Testis (tissue), 5 donors: ENCODE measurements at places on chromosomes 7 and 10.

DNA sequence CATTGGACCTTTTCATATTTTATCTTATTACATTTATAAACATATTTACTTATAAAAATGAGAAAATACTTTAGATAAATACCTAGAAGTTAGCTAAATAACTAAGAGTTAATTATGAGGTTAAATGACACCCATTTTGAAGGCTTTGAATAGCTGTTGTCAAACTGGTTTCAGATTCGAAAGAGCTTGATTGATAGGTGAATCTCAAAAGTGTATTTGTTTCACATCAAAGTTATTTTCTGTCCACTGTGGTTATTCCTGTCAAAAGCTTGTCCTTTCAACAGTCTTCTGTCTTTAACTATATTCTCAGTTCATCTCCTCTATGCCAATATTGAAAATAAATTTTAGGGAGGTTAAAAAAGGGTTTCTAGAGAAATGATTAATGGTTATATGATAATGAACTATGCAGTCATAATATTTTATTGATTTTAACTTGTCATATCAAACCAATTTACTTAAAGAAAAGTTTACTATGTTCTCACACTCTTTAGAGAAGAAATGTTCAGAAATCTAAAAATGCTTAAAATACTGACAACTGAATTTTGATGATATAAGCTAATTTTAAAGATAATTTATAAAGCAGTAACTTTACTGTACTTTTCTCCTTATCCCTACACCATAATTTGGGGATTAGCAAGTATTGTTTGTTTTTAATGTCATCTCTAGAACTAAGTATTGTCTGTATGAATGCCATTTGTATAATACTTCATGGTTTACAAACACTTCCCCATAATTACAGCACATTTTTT lies 72.0 kb upstream of the FOXP2 start:
- no peak for DNase-seq

DNA sequence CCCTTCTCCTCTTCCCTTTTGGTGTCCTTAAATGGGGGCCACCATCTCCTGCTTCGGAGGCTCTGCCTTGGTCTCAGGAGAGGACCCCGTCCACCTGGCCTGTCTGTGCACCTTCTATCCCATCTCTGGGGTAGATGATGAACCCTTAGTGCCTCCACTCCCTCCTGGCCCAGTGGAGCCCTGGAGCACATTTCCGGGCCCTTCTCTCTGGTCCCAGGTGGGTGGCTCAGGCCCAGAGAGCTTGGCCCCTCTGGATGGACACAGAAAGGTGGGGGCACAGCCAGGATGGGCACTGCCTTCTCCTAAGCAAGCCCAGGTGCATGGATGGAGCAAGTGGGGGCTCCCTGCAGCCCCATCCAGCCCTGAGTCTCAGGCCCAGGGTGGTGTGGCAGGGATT lies 121.4 kb upstream of the RET start:
- DNase-seq: no peak

DNA sequence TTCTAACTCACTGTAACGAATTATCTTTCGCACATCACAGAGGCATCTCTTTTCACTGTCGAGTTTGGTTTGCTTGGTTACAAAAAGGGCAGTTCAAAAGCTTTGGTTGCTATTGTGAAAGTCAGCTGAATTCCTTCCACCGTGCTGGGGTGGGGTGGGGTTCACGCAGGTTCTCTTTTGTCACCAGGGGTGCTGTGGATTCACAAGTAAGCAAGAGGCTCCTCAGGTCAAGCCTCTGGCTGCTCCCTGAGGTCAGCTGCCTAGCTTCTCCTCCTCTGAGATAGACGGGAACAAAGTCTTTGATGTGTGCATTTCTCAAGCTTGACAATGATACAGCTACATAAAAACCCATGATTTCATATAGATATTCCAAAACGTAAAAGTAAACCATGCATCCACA lies 47.7 kb downstream of the EGFR start:
- DNase-seq: no peak

GRCh38 chr10:125114761-125115391 lies 45.5 kb downstream of the CTBP2 start:
- no peak for DNase-seq

DNA sequence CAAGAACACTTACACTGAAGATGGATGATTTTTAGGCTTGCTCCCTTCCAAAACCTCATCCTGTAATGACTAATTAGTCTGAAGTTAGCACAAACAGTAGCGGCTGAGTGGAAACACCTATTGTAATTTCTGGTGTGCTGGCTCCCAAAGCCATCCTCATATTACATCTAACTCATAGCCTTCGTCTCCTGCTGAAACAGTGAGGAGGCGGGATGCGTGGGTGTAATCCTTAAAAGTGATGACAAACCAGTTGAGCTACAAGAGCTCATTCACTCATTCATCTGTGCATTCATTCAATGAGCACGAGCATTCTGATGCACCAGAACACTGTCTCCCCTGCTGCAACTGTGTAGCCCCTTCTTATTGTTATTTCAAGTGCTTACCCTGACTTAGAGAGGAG lies 235.3 kb downstream of the CALN1 start:
- no peak for DNase-seq

- DNase-seq: no peak
Measured at GRCh38 chr7:140127360-140128127, 49.2 kb downstream of the KDM7A start.

DNA sequence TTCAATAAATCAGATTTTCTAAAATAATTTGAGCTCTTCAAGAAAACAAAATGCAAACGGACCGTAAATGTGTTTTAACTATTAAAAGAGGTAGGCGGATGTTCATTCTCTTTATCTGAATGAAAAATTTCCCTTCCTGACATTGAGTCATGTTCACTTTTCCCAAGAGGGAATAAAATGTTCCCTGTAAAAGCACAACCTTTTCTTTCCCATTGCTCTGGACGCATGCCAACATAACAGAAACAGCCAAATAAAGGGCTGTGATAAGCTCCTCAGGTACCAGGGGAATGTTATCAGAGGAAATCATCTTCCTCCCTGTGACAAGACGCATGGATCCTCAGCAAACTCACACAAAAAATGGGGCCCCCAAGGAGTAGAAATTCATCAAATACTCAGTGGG lies 251.8 kb downstream of the MTERF1 start:
- no peak for DNase-seq

DNA sequence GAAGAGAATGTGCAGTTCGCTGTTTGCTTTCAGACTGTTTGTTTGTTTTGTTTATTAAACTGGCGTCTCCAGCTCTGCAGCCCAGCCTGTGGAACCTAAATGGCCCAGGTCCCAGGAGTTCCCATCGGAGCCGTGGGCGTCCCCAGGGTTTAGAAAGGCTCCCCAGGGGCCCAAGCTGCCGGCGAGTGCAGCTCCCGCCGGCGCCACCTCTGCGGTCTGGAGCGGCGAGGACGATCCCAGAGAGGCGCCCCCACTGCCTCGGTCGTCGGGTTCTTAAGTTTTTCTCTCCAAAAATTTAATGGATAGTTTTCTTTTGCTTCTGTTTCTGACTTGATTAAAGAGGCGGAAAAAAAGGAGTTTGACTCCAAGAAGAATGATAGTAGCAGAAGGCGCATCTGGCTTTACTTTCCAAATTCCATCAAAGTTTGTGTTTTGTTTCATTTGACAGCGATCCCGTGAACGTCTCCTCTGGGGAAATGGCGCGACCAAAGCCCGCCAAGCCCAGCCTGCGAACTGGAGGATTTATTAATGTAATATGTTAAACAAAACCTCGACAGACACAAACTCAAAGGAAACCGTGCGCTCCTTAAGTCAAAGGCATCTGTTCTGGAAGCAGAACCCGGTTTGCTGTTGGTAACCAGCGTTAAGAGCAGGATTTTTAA lies 718 bp upstream of the FZD1 start:
- DNase-seq: peak; percentile 44

DNA sequence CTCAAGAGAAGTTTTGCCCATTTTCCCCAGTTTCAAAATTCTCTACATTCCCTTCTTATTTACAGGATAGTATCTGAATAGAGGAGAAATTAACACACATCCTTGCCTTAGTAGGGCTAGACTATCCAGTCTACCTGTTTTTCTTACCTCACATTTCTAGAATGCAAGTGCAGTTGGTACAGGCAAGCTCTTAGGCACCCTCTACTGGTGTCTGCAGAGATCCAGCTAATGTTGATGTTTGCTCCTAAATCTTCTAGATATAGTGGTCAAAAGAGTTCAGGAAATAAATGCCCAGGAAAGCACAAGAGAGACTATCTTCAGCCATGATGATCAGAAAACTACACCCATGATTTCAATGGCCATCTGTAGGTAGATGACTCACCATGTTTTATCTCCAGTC lies 205.3 kb downstream of the HTR7 start:
- DNase-seq: peak; percentile 18

GRCh38 chr10:70594161-70594560 lies 8.4 kb downstream of the PRF1 start:
- DNase-seq: no peak

DNA sequence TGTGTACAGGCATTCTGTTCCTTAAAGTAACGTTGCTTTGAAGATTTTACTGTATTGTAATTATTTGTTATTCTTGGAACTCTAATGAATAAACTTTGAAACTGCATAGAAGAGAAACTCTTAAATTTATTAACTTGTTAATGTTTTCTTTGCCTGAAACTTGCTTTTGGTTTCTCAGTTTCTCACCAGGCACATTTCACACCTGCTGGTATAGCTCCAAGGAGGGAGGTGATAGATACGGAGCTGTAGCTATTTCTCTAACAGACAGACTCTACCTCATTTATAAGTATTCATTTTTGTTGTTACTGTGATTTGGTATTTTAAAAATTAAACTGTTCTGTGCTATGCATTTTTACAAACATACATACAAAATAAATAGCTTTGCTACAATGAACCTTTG lies 32.7 kb downstream of the R3HCC1L start:
- DNase-seq: no peak

DNA sequence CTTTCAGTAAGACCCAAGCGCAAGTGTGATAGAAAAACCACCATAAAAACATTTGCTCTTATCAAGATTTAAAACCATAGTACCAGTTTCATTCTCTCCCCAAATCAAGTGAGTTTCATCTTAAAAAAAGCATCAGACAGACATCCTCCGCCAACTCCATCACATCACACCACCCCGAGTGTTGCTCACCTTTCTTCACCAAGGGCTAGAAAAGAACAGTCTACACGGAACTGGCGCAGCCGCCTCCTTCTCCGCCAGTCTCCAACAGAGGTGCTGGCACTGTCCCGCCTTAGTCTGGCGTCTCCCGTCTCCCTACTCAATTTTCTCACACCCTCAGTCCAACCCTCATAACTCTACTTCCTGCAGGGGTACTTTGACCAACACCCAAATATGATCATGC lies 46.9 kb upstream of the WIPI2 start:
- DNase-seq: no peak

DNA sequence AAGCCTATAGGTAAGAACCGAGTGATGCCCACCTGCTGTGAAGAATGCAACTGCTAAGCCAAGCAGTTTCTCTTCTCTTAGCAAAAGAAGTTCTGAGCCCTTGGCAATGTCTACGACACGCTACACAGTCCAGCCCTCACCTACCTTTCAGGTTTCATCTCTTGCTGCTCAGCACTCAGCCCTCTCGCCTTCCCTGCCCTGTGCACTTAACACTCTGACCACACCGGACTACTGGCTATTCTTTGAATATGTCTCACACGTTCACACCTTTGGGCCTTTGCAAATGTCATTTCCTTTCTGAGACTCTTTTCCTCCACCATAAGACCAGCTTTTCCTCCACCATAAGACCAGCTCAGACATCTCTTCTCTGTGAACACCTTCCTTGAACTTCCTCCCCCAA lies 67.0 kb upstream of the ITGB1 start:
- DNase-seq: no peak

- DNase-seq: no peak
Measured at GRCh38 chr7:157844611-157845010, 507.8 kb downstream of the DNAJB6 start.

- DNase-seq: no peak
Measured at GRCh38 chr10:95309958-95310357, 19.2 kb upstream of the PDLIM1 start.

- DNase-seq: no peak
Measured at GRCh38 chr7:140977741-140978140, 37.0 kb downstream of the MRPS33 start.
